ENCODE measurements at places on chromosomes 12 and 14. TPM values are rescaled to one million over a fixed set of nuclear protein-coding genes. Genes with fewer than 3 reads are reported as not detected.

GZMH gene
- total RNA-seq: not detected

PUS7L gene
- total RNA-seq: 2.9 TPM

MAP3K9 gene
- 4.5 TPM for total RNA-seq

SERPINA3 gene
- 15.9 TPM for total RNA-seq

GAS2L3 gene
- total RNA-seq: 6.2 TPM

Measured in A549 treated with Mapracorat at 1 μM for 4 hours (cell line).